ENCODE measurements at places on chromosomes 11 and 22.

- no peak for DNase-seq
These were observed at the start of gene DRD2 for GRCh38 chr11:113475160-113475761. Gene DRD2 (minus strand): TSS chr11:113475398. CDS start chr11:113424651, 50,747 bp downstream.

GRCh38 chr11:47726878-47727514 is 11.8 kb upstream of the AGBL2 start:
- DNase-seq, result no peak

DNA sequence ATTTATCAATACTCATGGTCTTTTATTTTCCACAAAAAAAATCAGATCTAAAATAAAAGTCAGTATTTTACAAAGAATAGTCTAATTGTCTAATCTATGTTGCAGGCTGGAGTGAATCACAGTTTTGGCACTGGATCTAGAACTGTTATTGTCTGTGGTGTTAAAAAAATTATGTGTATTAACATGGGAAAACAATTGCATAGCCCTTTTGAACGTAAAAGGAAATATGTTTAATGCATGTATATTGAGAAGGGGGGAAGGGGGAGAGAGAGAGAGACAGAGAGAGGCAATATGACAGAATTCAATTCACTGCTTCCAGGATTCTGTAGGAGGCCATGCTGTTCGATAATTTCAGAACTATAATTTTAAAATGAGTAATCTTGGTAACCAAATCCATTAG is 324.9 kb upstream of the CCDC90B start:
- DNase-seq, result no peak

GRCh38 chr22:40626851-40627250 is 9.7 kb downstream of the MRTFA start:
- DNase-seq, result no peak

DNA sequence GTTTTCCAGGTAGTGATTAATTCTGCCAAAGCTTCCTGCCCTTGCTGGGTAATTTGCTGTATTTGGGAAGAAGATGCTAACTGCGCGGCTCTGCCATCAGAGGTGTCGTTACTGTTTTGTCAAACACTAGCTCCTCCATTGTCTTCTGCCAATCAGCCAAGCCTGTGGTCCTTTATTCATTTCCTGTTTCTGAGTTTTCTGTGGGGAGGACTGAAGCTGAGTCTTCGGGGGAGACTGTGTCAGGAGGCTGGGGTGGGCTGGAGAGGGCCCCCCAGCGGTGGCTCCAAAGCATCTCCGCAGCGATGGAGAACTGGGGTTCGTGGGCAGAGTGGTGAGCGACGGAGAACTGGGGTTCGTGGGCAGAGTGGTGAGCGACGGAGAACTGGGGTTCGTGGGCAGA is 322.9 kb upstream of the B3GAT1 start:
- DNase-seq, result no peak

DNA sequence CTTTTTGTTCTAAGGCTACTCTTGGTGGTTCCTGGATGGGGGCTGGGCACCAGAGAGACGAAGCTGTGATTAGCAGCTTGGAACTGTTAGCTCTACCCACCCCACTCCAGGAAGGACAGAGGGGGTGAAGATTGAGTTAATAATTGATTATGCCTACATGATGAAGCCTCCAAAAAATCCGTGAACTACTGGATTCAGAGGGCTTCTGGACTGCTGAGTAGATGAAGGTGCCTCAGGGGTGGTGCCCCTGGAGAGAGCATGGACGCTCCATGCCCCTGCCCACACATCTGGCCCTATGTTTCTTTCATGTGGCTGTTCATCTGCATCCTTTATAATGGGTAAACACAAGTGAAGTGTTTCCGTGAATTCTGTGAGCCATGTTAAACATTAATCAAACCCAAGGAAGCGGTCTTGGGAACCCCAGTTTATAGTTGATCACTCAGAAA is 47.3 kb upstream of the CYP2D6 start:
- no peak for DNase-seq

DNA sequence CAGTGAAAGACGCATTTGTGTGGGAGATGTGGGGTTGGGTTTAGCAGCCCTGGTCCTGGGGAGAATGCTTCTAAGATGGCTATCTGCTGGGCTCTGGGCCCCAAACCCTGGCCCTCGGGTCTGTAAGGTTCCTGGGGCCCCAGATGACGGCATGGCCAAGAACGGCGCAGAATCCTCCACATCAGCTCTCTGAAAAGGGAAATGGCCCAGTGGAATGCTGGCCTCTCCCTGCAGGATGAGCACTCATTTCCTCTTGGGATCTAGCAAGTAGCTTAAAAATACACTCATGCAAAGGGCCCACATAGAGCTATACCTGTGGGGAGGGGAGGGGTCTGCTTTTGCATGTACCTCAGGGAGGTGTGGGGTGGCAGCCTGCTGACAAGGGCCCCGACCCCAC is 37.5 kb upstream of the LINC01488 start:
- DNase-seq, result no peak
